Stimulated activated CD4-positive, alpha-beta T cell treated with anti-CD3 and anti-CD28 coated beads, Interleukin-4, amount 100 ng/mL, for 24 hours (primary cell): ENCODE measurements at places on chromosomes 16 and 17.

- DNase-seq: no peak
Measured at GRCh38 chr16:28145796-28146195, 66.0 kb downstream of the XPO6 start.

GRCh38 chr16:50838165-50838564 lies 96.3 kb downstream of the CYLD start:
- no peak for DNase-seq

DNA sequence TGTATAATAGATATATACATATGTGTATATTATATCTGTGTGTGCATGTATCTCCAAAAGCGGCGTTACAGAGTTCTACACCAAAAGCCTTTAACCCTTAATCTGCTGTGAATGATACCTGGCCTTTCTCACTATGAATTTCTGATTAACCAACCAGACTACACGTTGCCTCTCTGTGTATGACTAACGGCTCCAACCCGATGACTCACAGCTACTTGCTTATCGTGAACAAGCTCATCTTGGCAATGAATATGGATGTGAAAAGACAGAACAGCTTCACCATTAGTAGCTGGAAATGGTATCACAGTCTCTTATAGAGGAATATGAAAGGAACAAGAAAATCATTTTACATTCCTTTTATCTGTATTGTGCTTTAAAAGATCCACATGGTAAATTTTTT lies 23.8 kb upstream of the ARHGAP44 start:
- no peak for DNase-seq

DNA sequence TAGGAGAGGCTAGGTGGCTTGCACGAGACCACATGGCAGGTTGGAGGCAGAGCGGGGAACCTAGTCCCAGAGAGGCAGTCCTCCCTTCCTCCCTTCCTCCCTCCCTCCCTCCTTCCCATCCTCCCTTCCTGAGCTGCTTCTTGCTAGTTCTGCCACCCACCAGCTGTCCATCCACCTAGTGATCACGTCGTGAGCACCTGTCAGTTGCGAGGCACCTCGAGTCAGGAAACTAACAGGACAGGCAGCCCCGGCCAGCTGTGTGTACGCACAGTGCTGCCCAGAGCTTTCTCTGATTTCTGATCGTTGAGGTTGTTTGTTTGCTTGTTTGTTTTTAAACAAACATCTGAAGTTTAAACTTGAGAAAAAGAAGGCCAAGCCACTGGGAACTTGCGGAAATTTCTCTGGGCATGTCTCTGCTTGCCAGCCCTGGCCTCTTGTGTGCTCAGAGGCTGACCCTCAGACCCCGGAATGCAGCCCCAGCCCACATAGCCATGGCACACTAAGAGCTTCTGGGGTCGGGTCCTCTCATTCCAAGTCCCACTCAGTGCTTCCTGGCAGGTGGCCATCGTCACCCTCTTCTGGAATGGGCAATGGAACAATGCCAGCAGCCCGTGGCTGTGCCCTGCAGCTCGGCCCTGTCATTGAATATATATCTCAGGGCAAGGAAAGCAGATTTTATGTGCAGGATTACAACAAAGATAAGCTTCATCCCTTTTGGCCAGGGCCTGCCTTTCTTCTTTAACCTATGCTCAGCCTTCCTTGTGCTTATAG lies 174.0 kb downstream of the KATNIP start:
- no peak for DNase-seq

GRCh38 chr16:71399801-71400563 lies 41.5 kb downstream of the CALB2 start:
- DNase-seq: no peak

DNA sequence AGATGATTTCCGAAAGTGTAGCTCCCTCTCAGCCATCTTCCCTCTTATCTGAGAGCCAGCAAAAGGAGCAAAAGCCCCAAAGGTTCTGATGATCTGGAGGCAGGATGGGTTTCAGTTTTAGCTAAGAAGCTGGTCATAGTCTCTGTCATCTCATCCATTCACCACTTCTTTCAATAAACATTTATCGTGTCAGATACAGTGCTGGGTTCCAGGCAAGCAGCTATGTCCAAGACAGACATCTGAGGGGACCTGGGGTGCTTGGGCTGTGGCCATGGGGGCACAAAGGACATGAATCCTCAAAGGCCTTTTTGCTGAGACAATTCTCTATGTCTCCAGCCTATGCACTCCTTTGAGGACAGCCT lies 1.0 kb upstream of the ETV4 start:
- no peak for DNase-seq

DNA sequence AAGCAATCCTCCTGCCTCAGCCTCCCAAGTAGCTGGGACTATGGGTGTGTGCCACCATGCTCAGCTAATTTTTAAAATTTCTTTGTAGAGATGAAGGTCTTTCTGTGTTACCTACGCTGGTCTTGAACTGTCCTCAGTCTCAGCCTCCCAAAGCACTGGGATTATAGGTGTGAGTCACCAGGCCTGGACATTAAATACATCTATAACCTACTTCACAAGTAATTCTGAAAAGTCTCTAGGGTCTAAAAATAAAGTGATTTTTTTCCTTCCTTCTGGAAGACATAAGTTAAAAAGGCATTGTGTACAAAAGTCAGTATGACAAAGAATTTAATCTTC lies 118.3 kb downstream of the PARN start:
- no peak for DNase-seq

GRCh38 chr17:71392715-71393567 lies 727.9 kb upstream of the SOX9 start:
- DNase-seq: no peak

DNA sequence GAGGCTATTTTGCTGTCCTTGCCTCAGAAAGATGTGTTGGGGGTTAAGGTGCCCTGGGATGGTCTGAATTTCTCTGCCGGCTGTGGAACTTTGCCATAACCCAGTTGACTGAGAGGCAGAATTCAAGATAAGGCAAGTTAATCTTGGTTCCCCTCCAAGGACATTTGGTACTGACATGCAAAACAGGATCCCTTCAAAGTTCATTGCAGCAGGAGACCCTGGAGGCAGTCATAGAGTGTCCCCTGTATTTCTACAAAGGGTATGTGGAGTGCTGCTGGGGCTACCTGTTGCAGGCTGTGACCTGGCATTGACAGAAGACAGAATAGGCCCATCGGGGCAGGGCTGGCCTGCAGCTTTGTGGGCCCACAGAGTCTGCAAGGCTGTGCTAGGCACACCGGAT lies 135.6 kb upstream of the IRX3 start:
- DNase-seq: no peak
